ENCODE measurements at places on chromosomes 5 and 9. TPM values are rescaled to one million over a fixed set of nuclear protein-coding genes. Genes with fewer than 3 reads are reported as not detected.

DNA sequence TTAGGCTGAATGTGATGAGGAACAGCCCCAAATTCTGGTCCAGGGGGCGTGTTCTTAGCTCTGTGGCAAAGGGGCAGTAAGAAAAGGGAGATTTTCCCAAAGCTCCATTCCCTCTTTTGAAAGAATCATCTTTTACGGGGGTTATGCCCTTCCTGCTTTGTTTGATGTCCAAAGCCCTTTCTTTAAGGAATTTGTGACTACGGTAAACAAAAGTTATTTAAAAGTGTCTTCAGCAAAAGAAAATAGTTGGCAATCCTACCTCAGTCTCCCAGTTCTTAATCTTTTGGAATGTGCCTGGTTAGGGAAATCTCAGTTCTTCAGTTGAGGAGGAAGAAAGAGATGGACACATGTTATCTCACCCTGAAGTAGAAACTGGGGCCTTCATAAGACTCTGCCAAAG lies 24.4 kb upstream of the ARSI start:
- no peak for DNase-seq
- no peak overlapping the region for H3K4me3 ChIP-seq
- H3K4me1 ChIP-seq: no peaks in the 10 kb centered on the region
- H3K27ac ChIP-seq: no peak overlapping the region
- H3K36me3 ChIP-seq: no peaks in the 10 kb centered on the region

DNA sequence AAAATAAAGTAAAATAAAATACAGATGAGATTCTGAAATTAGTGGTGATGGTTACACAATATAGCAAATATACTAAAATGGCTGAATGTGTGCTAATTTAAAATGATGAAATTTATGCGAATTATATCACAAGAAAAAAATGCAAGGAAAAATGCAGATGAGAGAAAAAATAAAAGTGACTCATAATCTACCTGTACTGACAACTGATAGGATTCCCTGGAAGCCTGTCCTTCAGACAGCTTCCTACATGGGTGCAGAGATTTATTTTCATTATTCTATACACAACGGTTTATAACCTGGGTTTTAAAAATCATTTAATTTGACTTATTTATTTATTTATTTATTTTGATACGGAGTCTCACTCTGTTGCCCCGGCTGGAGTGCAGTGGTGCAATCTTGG lies 5.8 kb upstream of the NCS1 start:
- H3K27ac ChIP-seq: no peak overlapping the region
- no peaks in the 10 kb centered on the region for H3K27me3 ChIP-seq
- peaks cover 1% of the 10 kb centered on the region for H3K4me1 ChIP-seq
- no peak for DNase-seq
- H3K36me3 ChIP-seq: no peaks in the 10 kb centered on the region

GRCh38 chr5:151480384-151481293 lies 33.2 kb downstream of the SLC36A1 start:
- H3K4me1 ChIP-seq: peaks cover 19% of the 10 kb centered on the region
- DNase-seq: peak; percentile 19
- no peaks in the 10 kb centered on the region for H3K27me3 ChIP-seq
- no peak overlapping the region for H3K27ac ChIP-seq
- H3K4me3 ChIP-seq: no peak overlapping the region

The PCDHGB4 gene
- polyA plus RNA-seq: 0.64 TPM

DNA sequence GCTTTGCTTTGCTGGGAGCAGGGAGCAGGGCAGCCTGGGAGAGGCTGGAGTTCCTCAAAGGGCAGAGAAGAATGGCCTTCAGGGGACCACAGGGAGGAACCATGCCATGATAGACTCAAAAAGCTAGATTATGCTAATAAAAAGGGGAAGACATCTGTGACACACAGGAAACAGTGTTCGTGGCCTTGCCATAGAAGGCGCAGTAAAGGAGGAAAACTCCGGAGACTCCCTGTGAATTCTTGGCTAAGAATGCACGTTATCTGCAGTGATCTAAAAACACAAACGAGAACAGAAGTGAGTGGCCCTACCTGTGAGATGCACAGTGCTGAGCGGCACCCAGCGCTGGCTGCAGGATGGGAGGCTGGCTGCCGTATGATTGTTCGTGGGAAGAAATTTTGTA lies 15.9 kb upstream of the LTC4S start:
- H3K27ac ChIP-seq: no peak overlapping the region
- H3K4me3 ChIP-seq: no peak overlapping the region
- no peaks in the 10 kb centered on the region for H3K27me3 ChIP-seq

DNA sequence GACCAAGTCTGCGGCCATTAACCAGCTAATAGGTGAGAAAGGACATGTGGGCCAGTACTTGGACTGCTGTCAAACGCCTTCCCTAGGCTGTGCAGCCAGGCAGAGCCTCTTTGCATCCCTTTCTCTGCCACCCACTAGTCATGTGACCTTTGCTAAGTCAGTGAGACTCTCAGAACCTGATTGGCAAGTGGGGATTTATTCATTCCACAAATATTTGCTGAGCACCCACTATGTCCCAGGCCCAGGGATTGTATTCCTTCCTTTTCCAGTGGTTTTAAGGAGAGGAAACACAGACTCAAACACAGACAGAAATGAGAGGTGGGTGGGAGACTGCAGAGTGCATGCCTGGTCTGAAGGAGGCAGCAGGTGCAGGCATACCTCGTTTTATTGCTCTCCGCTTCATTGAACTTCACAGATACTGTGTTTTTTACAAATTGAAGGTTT lies 71.6 kb upstream of the GALNT10 start:
- no peak overlapping the region for H3K4me3 ChIP-seq
- no peak overlapping the region for H3K27ac ChIP-seq
- DNase-seq: no peak
- no peaks in the 10 kb centered on the region for H3K36me3 ChIP-seq
- no peaks in the 10 kb centered on the region for H3K4me1 ChIP-seq

DNA sequence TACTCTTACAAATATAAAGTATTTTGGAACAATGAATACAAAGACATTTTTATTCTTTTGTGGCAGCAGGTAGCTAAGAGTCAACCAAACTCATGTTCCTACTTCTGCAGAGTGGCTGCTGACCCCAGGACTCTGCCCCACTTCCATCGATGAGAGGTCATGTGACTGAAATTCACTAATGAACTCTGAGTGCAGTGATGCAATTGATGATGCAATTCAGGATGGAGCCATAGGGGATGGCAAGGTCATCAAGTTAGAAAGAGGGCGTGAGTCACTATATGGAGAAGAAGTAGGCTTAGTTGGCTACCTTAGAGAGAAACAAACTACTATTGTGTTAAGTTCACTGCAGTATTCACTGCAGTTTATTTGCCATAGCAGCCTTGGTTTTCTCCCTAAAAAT lies 340.4 kb downstream of the CTNND2 start:
- H3K4me3 ChIP-seq: no peak overlapping the region
- no peaks in the 10 kb centered on the region for H3K27me3 ChIP-seq

The ZER1 gene
- polyA plus RNA-seq: 30.9 TPM

- no peak overlapping the region for H3K4me3 ChIP-seq
- H3K27me3 ChIP-seq: no peaks in the 10 kb centered on the region
- H3K4me1 ChIP-seq: peaks cover 10% of the 10 kb centered on the region
- no peak for DNase-seq
- H3K27ac ChIP-seq: no peak overlapping the region
- no peaks in the 10 kb centered on the region for H3K36me3 ChIP-seq
Measured at GRCh38 chr9:104911032-104911607, 16.8 kb downstream of the ABCA1 start.

The ADAMTSL2 gene
- 0.31 TPM for polyA plus RNA-seq

- H3K4me3 ChIP-seq: no peak overlapping the region
- H3K27ac ChIP-seq: no peak overlapping the region
- DNase-seq: no peak
- H3K4me1 ChIP-seq: peaks cover 16% of the 10 kb centered on the region
- H3K27me3 ChIP-seq: no peaks in the 10 kb centered on the region
Measured at GRCh38 chr9:99811172-99811571, 10.5 kb upstream of the NR4A3 start.

GRCh38 chr9:130320723-130321481 lies 55.3 kb downstream of the HMCN2 start:
- H3K27me3 ChIP-seq: peaks cover 6% of the 10 kb centered on the region
- no peak overlapping the region for H3K27ac ChIP-seq
- H3K36me3 ChIP-seq: no peaks in the 10 kb centered on the region
- peak; percentile 40 for DNase-seq

DNA sequence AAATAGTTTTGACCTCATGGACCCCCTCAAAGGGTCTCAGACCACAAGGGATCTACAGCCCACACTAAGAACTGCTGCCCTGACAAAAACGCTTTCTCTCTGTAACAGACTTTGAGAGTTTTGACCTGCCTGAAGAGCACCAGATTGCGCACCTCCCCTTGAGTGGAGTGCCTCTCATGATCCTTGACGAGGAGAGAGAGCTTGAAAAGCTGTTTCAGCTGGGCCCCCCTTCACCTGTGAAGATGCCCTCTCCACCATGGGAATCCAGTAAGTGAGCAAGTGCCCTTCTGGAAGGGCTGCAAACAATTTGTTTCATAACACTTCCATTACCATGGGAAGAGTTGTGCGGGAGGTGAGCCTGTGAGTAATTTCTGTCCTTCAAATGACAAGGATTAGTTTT lies 6.0 kb downstream of the PTTG1 start:
- no peaks in the 10 kb centered on the region for H3K27me3 ChIP-seq
- no peak overlapping the region for H3K27ac ChIP-seq
- no peak overlapping the region for H3K4me3 ChIP-seq
- no peak for DNase-seq
- peaks cover 17% of the 10 kb centered on the region for H3K4me1 ChIP-seq

DNA sequence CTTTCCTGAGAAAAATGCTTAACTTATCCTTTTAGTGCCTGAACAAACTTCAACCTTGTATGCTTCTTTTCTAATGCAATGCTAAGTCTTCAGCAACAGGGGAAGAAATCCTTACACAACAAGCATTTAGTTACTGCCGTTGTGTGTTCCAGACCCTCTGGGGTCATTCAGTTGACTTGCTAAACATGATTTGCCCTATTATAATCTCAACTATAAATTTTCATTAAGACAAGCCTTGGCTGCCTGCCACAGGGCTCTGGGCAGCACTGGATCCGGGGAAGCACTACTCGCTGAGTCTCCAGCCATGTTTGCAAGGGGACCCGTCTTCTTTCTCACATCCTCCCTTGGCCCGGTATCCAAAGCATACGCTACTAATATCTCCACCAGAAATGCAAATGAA lies 58.1 kb downstream of the PTCH1 start:
- peak overlapping the region; percentile 82 for H3K27ac ChIP-seq
- H3K36me3 ChIP-seq: peaks cover 51% of the 10 kb centered on the region
- H3K4me1 ChIP-seq: peaks cover 56% of the 10 kb centered on the region

GRCh38 chr5:173839117-173839713 lies 48.9 kb upstream of the CPEB4 start:
- no peaks in the 10 kb centered on the region for H3K27me3 ChIP-seq
- no peak for DNase-seq
- H3K27ac ChIP-seq: no peak overlapping the region
- H3K36me3 ChIP-seq: no peaks in the 10 kb centered on the region
- no peak overlapping the region for H3K4me3 ChIP-seq

DNA sequence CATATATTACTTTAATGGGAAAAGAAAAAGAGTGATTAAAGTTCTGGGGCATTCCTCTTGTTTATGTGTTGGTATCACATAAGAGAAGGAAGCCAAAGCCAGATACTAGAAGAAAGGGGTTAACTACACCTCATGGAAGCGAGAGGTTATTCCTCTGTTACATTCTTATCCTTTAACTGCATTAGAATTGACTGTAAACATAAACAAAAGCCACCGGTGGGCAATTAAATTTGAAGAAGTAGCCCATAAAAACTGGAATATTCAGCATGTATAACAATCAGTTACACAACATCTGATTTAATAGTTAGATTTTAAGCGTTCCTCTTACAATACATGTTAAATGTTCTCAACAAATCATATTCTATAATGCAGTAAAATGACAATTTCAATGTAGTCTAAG lies 18.8 kb downstream of the POU5F2 start:
- no peaks in the 10 kb centered on the region for H3K27me3 ChIP-seq
- DNase-seq: no peak
- H3K4me3 ChIP-seq: no peak overlapping the region
- H3K36me3 ChIP-seq: no peaks in the 10 kb centered on the region

- peaks cover 5% of the 10 kb centered on the region for H3K36me3 ChIP-seq
- no peak overlapping the region for H3K4me3 ChIP-seq
- H3K27me3 ChIP-seq: no peaks in the 10 kb centered on the region
- no peak overlapping the region for H3K27ac ChIP-seq
- DNase-seq: no peak
Measured at GRCh38 chr5:84237126-84237525, 147.6 kb downstream of the EDIL3 start.

The MYMK gene
- polyA plus RNA-seq: not detected
